ENCODE measurements at places on chromosomes 11 and 22.

DNA sequence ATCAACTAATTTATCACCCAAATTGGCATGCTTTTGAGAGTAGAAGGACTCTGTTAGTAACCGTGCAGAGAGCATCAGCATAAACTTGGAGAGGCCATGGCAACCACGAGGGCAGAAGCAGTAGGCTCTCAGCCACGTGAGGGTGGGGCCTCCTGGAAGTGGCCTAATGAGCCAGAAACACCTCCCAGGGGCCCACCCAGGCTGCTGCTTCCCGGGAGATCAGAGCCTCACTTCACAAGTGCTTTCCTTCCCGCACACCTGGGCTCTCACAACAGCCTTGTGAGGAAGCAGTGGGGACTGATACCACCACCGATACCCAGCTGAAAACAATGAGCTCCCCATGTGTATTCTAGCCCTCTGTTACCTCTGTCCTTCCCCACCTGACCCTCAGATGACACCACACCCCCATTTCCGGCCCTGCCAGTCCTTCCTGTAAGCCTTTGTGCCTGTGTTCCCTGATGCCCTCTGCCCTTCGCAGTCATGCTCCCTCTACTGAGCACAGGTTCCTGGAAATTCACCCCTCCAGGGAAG is 17.0 kb downstream of the TRIM29 start:
- no peak for DNase-seq

DNA sequence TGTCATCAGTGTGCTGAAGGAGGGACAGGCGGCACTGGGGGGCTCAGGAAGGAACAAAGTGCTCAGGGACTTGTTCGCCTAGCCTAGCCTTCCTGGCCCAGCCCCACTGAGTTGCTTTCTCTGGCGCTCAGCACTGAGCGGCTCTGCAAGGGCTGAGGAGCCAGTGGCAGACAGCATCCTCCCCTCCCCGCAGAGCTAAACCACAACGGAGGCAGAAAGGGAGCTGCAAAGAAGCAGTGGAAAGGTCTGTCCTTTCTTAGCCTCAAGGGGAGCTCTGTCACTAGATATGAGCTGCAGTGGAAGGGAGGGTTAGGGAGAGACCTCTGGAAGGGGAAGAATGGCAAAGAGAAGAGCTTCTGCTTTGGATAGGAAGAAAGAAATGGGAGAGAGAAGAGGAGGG is 89.7 kb upstream of the PHOX2A start:
- DNase-seq: no peak

DNA sequence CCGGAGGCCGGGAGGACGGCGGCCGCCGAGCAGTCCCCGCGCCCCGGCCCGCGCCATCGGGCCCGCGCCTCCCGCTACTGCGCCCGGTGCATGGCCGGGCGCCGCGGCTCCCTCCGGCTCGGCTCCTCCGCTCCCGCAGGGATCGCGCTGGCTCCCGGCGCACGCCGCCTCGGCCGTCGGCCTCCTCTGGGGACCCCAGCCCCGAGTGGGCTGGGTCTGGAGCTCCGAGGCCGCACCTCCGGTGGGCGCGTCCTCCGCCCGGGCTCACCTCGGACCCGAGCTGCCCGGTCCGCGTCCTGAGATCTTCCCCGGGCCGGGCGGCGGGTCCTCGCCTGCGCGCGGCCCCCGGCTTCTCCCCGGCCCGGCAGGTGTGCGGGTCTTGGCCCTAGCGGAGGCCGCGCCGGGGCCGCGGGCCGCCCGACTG is 251 bp downstream of the SHISA8 start:
- DNase-seq: peak; percentile 21

DNA sequence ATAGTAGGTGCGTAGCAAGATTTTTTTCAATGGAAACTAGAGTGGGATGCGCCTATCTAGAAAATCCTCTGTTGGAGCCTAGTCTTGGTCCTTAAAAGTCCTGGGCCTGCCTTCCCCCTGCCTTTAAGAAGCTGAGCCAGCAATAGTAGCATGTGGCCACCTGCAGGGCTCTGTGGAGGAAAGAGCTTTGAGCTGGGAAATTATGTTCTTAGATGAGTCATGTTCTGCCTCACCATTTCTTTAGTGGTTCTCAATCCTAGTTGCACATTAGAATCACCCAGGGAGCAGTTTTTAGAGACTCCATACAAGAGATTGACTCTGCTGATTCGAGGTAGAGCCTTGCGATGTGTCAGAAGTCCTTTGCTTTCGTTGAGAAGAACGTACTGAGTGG is 133.5 kb downstream of the COMMD9 start:
- peak; percentile 59 for DNase-seq

GRCh38 chr11:61309739-61310138 is 14.6 kb upstream of the VWCE start:
- no peak for DNase-seq

DNA sequence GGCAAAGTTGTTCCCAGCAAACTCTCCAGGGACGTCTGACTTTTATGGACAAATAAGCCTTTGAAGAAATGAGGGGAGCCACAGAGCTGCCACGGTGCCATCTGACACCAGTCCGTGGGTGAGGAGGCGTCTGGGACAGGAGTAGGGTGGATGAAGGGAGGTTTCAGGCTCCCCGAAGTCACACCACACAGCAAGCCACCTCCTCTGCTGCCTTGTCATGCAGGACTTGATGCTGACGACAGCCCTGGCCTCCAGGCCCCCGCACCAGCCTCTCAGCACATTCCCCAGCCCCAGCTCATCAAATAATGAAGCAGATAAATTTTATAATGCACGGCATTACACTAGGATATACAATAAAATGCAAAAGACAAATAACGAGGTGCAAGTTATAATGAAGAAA is 156.5 kb downstream of the CEP164 start:
- DNase-seq: no peak

DNA sequence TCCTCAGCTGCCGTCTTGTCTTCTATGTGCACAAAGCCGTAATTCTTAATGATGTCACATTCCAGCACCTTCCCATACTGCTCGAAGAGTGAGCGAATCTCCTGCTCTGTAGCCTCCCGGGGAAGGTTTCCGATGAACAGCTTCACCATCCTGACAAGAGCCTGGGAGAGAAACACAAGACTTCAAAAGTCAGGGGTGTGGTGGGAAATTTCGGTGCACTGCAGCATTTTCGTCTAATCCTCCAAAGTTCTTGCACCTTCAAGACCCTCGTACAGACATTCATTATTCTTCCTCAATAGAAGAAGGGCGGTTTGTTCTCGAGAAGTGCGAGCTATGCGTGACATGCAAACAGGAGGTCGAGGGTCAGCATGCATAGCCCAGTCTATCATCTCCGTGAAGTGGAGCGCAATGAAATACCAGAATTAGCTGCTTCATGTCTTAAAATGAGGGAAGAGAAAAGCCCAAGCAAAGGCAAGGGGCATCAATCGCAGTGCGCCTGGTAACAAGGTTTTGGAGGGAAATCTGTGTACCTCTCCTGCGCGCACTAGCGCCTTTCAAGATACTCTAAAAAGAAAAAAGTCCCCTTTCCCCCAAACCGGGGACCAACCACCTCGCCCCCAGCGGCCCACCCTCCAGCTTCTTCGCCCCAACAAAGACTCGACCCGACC is 622 bp downstream of the RBM4B start:
- DNase-seq: no peak
